Activated CD4-positive, alpha-beta T cell treated with anti-CD3 and anti-CD28 coated beads, Interleukin-2, amount 50 U/mL, for 48 hours (primary cell): ENCODE measurements at places on chromosomes 4 and X.

GRCh38 chrX:41558531-41558930 lies 111.4 kb downstream of the NYX start:
- DNase-seq: no peak

DNA sequence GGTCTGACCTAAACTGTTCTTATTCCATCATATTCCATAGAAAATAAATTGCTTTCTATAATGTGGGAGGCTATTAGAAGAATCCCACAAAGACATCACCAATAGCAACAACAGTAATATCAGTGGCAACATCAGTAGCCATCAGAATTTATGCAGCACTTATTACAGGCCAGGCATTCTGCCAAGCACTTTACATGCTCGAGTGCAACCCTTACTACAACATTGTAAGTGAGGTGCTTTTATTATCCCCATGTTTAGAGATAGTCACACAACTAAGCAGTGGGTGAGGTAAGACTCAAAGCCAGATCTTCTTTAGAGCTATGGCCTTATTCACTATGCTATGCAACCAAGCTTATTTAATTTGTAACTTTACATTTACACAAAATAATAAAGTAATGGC lies 317.1 kb upstream of the BMP3 start:
- DNase-seq: no peak

GRCh38 chrX:111778591-111778990 lies 97.4 kb upstream of the TRPC5OS start:
- no peak for DNase-seq

- DNase-seq: no peak
Observed at GRCh38 chr4:138669479-138670315, 345.9 kb upstream of the NOCT start.

GRCh38 chr4:184400891-184401290 lies 73.5 kb downstream of the IRF2 start:
- no peak for DNase-seq

- no peak for DNase-seq
Observed at GRCh38 chr4:92969650-92970379, 666.0 kb downstream of the GRID2 start.

DNA sequence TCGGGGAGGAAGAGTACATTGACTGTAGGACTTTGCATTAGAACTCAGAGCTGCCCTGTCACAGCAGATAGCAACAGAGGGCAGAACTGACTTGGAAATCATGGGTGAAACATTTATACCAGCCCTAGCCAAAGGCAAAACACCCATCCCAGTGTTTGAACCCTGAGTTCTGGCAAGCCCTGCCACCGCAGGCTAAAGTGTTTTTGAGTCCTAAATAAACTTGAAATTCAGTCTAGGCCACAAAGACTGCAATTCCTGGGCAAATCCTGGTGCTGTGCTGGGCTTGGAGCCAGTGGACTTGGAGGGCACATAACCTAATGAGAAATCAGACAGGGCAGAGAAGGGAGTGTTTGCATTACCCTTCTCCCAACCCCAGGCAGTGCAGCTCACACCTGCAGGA lies 1015.7 kb downstream of the FSTL5 start:
- DNase-seq: no peak

DNA sequence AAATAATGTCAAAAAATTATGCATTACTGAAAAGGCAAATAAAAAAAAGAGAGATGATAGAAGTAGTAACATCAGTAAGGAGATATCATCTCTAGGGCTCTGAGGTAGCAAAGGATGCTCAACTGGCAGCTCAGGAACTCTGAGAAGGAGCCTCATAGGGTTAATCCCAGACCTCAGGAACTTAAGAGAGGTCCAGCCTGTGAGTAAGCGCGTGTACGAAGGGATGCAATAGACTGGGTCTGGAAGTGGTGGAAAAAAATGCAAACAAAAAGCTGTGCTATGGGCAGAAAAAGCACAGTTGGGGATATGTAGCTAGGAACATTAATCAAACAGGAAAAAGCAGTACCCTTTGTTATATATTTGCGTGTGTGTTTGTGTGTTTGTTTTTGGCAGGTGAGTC lies 282.0 kb downstream of the GALNTL6 start:
- no peak for DNase-seq

- peak; percentile 42 for DNase-seq
Observed at GRCh38 chr4:121070696-121071639, 1.4 kb downstream of the NDNF start.

DNA sequence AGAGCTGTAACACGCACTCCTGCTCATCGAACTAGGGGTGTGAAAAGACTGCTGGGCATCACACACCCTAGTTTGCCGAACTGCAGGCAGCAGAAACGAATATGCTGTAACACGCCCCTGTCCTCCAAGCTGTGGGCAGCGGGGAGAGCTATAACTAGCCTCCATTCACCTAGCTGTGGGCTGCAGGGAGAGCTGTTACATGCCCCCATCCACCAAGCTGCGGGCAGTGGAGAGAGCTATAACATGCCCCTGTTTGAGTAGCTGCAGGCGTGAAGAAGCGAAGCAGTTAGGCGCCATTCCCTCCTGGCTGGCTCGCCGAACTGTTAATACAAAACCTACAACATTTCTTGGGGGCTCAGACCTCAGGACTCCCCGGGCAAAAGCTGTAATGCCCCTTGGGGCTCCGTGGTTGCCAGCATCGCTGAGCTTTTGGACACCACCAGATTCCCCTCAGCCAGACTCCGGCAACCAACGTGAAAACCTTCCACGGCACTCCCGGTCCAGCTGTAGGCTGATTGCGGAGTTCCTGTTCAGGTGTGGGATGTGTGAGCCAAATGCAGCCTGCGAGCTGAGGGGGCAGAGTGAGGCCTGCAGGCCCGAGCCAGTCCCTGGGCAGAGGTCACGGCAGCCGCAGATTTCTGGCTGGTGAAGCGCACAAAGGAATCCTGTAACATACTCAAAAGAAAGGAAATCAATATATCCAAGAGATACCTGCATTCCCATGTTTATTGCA lies 41.1 kb upstream of the ANKRD17 start:
- DNase-seq: no peak

DNA sequence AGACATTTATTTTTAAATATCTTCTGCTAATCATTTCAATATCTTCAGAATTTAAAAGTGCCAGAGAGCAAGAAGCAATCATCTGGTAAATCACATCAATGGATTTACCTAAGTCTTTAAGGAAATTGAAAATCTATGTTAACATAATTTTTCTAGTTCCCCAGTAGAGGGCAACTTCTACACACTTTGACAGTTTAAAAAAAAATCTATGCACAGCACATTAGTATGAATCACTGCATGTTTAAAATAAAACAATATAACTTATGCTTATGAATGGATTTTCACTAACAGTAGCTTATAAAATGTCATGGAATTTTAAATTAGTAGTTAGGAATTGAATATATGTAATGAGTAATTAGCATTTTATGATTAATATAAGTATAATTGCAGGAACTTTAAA lies 126.5 kb downstream of the REELD1 start:
- DNase-seq: no peak

DNA sequence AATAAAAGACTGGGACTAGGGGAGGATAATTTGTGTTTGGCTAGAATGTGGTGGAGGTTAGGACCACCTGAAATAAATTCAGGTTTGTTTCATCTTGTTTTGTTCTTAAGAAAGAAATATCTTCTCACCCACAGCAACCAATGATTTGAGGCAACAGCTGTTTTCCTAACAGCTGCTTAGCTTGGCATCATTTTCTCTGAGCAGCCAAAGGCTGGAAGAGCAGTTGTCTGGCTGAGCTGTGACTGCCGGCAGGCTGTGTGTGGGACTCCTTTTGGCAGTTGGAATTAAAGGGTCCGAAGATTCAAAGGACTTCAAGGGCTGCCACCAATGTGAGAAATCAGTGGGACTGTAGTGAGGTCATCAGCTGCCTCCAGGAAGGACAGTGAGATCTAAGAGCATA lies 5.0 kb downstream of the TRIM75 start:
- no peak for DNase-seq

- DNase-seq: no peak
Observed at GRCh38 chrX:118272242-118272641, 73.7 kb upstream of the WDR44 start.

DNA sequence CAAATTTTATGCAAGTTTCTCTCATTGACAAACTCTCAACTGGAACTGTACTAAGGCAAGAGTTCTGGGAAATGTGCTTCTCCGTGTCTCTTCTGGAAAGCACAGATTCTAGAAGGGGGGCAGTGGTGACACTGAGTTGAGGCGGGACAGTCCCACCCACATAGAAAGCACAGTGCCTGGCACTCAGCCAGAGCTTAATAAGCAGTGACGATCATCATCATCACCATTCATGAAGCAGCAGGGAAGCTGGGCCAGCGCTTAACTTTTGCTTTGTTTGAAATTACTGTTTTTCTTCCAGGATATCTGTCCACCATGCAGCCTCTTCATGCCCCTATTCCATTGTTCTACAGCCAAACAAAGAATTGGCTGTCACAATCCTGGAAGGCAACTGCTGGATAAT lies 60.3 kb downstream of the BEND2 start:
- DNase-seq: no peak

DNA sequence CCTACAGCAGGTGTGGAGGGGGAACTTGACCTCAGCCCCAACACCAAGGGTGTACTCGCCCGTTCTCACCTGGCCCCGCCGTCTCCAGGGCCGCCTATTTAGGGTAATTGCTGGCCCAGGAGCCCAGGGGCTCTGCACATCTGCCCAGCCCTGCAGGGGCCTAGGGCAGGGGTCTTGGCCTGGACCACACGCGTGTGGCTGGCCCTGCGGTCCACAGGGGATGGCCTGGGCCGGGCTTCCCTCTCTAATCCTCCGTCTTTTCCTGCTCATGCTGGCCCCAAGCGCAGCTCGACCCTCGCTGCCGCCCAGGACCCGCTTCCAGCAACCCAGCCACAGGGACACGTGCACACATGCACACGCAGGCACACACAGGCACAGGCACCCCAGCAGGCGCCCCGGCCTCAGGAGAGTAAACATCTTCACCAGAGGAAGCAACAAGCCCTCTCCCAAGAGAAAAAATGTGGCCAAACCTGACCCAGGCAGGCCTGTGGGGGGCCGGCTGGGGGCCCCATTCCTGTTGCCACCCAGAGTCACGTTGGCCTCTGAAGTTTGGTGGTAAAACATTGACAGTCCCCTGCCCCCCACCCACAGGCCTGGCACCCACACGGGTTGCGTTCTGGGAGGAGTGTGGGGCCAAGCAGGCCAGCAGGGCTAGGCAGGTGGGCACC lies 24.6 kb upstream of the FGFR3 start:
- no peak for DNase-seq

DNA sequence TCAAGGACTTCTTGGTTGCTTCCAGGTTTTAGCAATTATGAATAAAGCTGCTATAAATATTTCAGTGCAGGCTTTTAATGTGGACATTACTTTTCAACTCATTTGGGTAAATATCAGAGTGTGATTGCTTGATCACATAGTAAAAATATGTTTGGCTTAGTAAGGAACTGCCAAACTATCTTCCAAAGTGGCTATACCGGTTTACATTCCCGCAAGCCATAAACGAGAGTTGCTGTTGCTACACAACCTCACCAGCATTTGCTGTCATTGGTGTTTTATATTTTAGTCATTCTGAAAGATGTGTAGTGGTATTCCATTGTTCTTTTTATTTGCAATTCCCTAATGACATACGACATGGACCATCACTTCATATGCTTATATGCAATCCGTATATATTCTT lies 30.9 kb upstream of the SPOCK3 start:
- DNase-seq: no peak

DNA sequence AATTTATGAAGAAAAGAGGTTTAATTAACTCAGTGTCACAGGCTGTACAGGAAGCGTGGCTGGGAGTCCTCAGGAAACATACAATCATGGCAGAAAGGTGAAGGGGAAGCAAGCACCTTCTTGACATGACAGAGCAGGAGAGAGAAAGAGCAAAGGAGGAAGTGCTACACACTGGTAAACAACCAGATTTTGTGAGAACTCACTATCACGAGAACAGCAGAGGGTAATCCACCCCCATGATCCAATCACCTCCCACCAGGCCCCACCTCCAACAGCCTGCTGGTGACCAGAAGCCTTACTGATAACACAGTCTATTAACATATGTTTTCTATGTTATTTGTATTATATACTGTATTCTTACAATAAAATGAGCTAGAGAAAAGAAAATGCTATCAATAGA lies 254.8 kb downstream of the PCDH10 start:
- DNase-seq: no peak

GRCh38 chrX:2397229-2398063 lies 103.3 kb downstream of the DHRSX start:
- DNase-seq: no peak

DNA sequence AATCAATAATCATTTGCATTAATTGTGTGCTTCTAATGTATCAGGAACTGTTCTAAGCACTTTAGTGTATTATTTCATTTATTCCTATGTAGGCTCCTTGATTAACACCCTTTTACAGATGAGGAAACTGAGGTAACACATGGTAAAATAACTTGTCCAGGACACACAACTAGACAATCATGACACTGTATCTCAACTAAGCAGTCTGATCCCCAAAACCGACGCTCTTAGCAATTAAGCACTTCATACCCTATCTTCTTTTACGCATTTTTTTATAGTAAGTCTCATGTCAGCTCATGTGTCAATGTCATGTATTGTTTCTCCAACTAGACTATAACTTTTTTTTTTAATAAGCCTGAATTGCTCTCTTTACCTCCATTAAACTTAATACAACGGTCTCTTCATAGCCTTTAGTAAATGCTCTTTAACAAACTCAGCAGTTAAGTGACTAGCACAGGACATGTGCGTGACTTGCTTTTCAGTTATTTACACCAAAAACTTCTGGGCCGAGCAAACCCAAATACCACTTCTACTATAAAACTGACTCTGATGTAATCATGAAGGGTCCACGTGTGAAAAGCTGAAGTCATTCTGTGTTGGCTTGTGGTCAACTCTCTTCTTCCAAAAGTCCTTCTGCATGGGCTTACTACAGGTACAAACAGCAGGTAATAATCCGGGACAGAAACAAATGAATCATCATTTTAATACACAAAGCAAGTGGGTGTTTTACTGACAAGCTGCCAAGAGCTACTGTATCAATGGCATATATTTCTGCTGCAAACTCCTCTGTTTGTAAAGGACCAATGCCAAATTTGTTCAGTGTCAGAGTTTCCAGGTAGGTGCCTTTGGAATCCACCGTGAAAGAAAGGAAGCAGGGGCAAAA lies 7.9 kb upstream of the AMBN start:
- DNase-seq: no peak

- no peak for DNase-seq
Observed at GRCh38 chr4:84937381-84937977, 29.0 kb downstream of the WDFY3 start.
